ENCODE measurements at places on chromosomes 2 and 18.

DNA sequence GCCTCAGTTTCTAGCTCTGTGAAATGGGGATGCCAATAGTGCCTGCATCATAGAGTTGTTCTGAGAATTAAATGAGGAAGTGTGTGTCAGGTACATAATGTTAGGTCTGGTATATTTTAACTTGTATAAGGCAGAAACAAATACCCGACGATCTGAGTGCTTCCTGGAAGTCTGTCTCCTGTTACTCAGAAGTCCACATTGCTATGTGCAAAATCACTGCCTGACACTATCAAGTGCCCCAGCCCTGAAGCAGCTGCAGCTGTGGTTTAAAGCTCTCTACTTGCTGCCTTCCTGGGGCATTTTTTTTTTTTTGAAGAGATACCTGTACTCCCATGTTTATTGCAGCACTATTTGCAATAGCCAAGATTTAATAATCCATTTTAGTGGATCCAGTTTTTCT is 125.3 kb downstream of the SLC4A3 start:
- no peak for DNase-seq

- DNase-seq, result no peak
These were observed 691.2 kb downstream of the EPHA4 start for GRCh38 chr2:220880623-220881596.

DNA sequence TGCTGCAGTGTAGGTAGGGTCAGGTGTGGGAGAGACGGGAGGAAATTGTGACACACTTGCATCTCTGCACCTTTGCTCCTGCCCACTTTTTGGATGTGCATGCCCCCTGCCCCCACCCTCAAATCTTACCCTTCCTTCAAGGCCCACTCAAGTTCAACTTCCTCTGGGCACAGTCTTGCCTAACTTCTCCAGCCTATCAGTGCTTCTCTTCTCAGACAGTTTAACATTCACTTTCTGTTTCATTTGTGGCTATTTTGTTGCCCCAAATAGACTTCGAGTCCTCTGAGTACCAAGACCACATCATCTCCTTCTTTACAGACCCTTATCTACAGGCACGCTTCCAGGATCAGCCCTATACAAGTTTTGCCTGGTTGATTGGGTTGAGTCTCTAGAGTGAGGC is 2.7 kb downstream of the ST8SIA5 start:
- DNase-seq, result no peak

- DNase-seq, result no peak
These were observed 107.6 kb downstream of the SETBP1 start for GRCh38 chr18:44788334-44788733.

- DNase-seq, result no peak
These were observed 1026.2 kb upstream of the ZEB2 start for GRCh38 chr2:145546091-145546490.

- no peak for DNase-seq
These were observed 50.6 kb downstream of the GALNT3 start for GRCh38 chr2:165743442-165743841.

DNA sequence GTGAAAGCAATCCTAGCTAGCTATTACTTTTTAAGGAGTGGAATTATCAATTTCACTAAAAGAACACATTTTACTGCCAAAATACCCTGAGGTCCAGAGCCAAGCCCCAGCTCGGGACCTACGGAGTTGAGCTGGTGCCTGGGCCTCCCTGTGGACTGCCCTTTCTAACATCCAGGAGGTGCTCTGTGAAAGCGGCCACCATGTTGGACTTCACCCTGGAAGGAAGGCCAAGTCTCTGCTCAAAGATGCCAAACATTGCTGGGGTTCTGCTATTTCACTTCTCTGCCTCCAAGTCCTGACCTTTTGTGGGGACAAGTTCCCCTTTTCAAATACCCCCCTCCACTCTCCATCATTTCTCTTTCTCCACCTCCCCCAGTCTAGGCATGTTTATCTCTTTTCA is 498.7 kb upstream of the RAB6C start:
- no peak for DNase-seq

DNA sequence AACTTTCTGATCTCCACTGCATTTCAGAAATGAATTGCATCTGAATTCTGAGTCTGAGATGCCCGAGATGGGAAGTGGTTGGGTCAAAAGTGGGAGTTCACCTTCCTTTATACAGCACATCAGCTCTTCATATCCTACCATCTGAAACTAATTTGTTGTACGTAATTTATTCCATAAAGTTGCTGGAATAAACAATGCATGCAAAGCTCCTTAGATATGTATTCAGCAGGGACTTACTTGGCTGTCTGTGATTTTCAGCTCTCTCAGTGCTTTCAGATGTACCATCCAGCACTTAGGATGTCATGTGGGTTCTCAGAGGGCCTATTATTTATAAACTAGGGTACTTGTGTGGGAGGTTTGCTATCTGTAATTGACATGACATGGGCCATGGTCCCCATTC is 46.9 kb upstream of the EFEMP1 start:
- DNase-seq, result no peak

- DNase-seq, result no peak
These were observed 82.4 kb downstream of the ARMC9 start for GRCh38 chr2:231280846-231281245.

DNA sequence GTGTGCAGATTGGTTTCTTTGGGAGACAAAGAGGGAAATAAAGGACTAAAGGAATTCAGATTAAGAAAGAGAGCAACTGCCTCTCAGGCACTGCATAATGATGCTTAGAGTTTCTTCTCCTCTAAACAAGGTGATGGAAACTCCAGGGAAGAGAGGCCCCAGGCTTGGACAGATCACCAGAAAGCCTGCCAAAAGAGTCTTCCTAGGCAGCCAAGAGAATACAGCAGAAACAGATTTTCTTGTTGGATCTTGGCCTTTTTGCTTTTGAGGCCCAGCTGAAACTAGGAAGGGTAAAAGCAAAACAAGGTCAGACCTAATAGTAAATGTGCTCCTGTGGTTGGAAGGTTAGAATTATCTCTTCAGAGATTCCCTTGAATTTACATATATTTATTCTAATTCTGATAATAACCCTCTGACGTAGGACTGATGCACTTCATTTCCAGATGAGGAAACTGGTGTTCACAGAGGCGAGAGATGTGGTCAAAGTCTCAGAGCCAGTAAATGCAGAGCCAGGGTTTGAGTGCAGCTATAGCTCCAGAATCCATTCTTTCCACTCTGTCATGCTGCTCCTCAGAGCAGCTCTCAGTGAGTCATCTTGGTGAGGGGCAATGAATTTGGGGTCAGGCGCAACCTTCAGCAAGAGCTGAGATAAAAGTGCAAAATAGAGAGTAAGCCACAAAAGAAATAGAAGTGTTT is 142.3 kb upstream of the FBXO11 start:
- no peak for DNase-seq

- no peak for DNase-seq
These were observed 9.1 kb downstream of the RESP18 start for GRCh38 chr2:219323434-219323833.

GRCh38 chr2:54524226-54524991 is 68.3 kb downstream of the SPTBN1 start:
- DNase-seq, result no peak

DNA sequence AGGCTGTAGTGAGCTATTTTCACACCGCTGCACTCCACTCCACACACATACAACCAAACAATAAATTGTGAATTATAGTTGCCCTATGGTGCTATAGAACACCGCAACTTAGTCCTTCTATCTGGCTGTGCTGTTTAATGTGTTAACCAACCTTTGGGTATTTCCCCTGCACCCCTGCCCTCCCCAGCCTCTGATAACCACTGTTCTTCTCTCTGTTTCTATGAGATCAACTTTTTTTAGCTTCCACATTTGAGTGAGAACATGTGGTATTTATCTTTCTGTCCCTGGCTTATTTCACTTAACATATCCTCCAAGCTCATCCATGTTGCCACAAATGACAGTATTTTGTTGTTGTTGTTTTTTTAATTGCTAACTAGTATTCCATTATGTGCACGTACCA is 32.5 kb downstream of the TET3 start:
- no peak for DNase-seq

- no peak for DNase-seq
These were observed 56.3 kb downstream of the PHLPP1 start for GRCh38 chr18:62771494-62772270.

GRCh38 chr2:38619458-38620164 is 16.9 kb upstream of the HNRNPLL start:
- DNase-seq, result no peak

DNA sequence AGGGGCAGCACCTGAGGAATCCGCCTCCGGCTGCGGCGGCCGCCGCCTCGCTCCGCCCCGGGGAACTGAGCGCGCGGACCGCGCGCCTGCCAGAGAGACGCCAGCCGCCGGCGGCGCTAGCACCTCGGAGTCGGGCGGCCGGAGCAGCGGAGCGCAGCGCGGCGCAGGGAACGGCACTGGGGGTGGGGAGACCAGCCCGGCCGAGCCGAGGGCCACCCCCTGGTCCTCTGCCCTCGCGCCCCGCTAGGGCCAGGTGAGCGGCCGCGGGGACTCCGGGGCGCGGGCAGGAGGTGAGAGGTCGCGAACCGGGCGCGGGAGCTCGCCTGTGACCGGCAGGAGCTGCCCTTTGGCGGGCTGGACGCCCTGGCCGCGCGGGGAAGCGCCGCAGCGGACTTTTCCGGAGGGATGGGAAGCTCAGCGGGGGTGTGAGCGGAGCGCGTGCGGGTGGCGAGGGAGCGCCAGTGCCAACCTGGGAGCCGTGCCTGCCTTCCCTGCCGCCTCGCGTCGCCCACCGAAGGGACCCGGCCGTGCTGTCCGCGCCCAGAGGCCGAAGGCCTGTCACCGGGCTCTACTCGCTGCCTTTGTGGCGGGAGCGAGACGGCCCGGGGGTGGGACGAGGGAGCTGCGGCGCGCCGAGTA is at the start of gene GREB1L:
Gene GREB1L, plus strand, starts transcription at position 92 of the 639 bp plus-strand sequence. CDS start 141,287 bp downstream, outside the sequence.
- DNase-seq, result peak; percentile 87

Data from HuH-7 (cell line).